AG20443 (cell line): ENCODE measurements at places on chromosomes 16 and 17.

GRCh38 chr17:70098030-70098429 lies 23.0 kb downstream of the KCNJ16 start:
- DNase-seq, result no peak

DNA sequence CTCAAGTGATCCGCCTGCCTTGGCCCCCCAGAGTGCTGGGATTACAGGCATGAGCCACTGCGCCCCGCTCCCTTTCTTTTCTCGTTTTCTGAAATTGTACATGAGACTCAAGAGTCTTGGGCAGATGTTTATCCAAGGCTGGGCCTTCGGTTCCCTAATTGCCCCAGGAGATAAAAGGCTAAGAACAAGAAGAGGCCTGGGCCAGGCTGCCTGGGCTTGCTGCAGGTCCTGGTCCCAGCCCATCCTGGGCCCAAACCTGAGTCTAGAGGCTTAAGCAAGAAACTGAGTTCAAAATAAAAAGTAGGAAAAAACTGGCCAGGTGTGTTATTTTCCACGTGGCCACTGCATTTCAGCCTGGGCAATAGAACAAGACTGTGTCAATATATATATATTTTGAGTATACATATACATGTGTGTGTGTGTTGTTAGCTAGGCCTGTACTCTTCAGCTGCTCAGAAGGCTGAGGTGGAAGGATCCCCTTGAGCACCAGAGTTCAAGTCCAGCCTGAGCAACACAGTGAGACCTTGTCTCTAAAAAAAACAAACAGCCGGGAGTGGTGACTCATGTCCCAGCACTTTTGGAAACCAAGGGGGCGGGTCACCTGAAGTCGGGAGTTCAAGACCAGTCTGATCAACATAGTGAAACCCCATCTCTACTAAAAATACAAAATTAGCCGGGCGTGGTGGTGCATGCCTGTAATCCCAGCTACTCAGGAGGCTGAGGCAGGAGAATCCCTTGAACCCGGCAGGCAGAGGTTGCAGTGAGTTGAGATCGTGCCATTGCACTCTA lies 6.8 kb upstream of the CLUH start:
- no peak for DNase-seq

GRCh38 chr16:515175-515938 lies 12.2 kb upstream of the CAPN15 start:
- no peak for DNase-seq

DNA sequence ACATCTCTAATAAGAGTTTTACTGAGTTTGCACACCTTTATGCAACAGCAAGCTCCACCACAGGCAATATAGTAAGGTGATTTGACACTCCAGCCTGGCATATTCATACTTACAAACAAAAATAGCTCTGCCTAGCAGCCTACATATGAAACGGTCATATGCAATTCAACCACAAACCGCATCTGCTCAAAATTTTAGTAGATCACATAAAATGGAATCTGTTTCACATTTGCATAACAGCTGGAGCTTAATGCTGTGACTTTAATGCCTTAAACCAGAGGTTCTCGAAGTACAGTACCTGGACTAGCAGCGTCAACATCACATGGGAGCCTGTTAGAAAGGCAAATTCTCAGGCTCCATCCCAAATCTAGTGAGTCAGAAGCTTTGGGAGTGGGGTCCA lies 578.4 kb downstream of the CDH11 start:
- DNase-seq, result peak; percentile 9

DNA sequence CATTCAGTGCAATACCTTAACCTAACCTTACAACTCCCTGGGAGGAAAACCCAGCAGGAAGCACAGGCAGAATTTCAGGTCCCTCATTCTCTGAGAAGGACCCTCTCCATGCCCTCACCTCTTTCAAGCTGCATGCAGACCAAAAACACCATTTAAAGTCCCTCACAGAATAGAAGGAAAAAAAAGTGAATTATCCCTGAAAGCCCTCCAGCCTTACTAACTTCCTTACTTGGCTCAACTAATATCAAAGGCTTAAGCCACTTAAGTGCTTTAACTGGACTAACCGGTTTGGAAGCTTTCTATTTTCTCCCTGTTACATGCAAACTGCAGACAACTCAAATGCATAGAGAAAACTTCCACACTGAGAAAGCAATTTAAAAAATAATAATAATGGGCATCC lies 60.5 kb downstream of the ADAMTS18 start:
- no peak for DNase-seq
